ENCODE measurements at places on chromosomes 2 and 18. TPM values are rescaled to one million over a fixed set of nuclear protein-coding genes. Genes with fewer than 3 reads are reported as not detected.

The PLCD4 gene
- polyA plus RNA-seq = 13.3 TPM

The CCDC150 gene
- polyA plus RNA-seq = 19.6 TPM

The FRZB gene
- polyA plus RNA-seq = 2.9 TPM

The DLGAP1 gene
- polyA plus RNA-seq = 2.0 TPM

The SLC14A1 gene
- 1.2 TPM for polyA plus RNA-seq

The TANC1 gene
- polyA plus RNA-seq = 52.2 TPM

DNA sequence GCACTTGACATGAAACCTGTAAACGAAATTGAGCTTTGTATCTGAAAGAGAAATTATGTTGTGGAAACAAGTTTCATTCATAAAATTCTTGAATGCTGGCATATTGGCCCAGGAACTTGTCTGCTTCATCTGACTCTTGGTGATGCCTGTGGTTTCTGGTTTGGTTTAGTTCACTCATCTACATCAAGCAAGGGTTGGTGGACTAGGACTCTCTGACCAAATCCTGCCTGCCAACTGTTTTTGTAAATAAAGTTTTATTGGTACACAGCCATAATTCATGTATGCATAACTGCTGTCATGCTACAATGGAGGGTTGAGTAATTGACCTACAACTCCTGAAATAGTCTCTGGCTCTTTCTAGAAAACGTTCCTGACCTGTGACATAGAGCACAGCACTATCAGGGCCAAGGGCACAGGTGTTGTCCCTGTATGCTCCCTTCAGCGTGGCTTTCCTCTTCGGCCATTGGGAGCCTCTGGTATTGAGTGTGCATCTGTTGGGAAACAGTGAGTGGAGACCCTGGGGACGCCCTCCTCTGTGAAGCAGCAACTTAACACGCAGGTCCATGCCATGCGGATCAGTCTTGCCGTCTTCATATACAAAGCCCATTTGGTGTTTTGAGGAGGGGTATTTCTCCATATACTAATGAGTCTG is 226.3 kb downstream of the SH3RF3 start:
- H3K27ac ChIP-seq = no peak overlapping the region
- H3K36me3 ChIP-seq = no peaks in the 10 kb centered on the region
- peaks cover 10% of the 10 kb centered on the region for H3K4me1 ChIP-seq
- H3K4me3 ChIP-seq = no peak overlapping the region
- no peaks in the 10 kb centered on the region for H3K27me3 ChIP-seq

- H3K4me1 ChIP-seq = peaks cover 21% of the 10 kb centered on the region
- H3K36me3 ChIP-seq = no peaks in the 10 kb centered on the region
- DNase-seq = no peak
- no peaks in the 10 kb centered on the region for H3K27me3 ChIP-seq
Measured at GRCh38 chr2:186572705-186573104, 17.2 kb upstream of the ITGAV start.

GRCh38 chr18:46958209-46958608 is 40.8 kb downstream of the KATNAL2 start:
- no peak overlapping the region for H3K4me3 ChIP-seq
- H3K27me3 ChIP-seq = no peaks in the 10 kb centered on the region
- H3K4me1 ChIP-seq = no peaks in the 10 kb centered on the region
- no peaks in the 10 kb centered on the region for H3K36me3 ChIP-seq

GRCh38 chr2:8517850-8518498 is 163.9 kb upstream of the ID2 start:
- H3K4me3 ChIP-seq = no peak overlapping the region
- no peaks in the 10 kb centered on the region for H3K27me3 ChIP-seq
- no peaks in the 10 kb centered on the region for H3K36me3 ChIP-seq
- H3K27ac ChIP-seq = no peak overlapping the region
- H3K4me1 ChIP-seq = no peaks in the 10 kb centered on the region

- no peak overlapping the region for H3K27ac ChIP-seq
- H3K36me3 ChIP-seq = no peaks in the 10 kb centered on the region
- H3K4me3 ChIP-seq = no peak overlapping the region
Measured at GRCh38 chr2:217402144-217402543, 542.3 kb upstream of the TNP1 start.

DNA sequence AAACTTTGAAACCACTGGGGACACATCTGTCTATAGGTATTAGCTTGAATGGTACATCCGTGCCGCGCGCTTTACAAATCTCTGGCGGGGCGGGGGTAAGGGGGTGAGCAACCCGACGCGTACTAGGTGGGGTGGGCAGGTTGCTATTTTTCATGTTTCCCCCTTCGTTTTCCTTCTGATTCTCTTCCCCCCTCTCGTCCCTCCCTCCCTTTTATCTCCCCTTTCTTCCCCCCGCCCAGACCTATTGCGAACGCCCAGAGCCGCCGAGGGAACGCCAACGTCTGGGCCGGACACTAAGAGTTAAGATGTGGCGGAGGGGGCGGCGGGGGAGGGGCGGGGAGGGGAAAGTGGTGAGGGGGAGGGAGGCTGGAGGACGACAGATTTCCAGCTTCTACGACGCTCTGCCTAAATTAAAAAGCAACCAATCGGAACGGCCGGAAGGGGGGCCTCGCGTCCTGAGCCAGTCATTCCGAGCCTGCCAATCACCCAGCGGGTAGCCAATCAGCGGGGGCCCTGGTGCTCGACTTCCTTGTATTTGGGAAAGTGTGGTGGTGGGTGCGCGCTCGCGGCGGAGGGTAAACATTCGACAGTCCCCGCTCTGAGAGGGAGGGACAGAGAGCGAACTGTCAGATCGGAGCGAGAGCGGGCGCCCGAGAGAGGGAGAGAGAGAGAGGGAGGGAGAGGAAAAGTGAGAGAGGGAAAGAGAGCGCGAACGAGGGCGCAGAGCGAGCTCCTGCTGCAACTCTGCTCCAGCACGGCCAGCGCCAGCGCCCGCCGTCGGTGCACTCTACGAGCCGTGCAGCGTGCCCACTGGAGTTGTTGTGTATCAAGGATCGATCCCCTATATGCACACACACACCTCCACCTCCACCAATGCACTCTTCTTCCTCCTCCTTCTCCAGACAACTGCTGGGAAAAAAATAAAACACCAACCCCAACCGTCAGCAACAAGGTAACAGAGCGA is at the start of gene POU3F3:
TSS of gene POU3F3 (plus strand) at position 582 of the 964 bp plus-strand sequence. CDS start 1,396 bp downstream, outside the sequence.
- peak; percentile 75 for DNase-seq
- H3K27ac ChIP-seq = no peak within 1 kb of the TSS
- H3K27me3 ChIP-seq = peaks cover 92% of the 10 kb centered on the region

DNA sequence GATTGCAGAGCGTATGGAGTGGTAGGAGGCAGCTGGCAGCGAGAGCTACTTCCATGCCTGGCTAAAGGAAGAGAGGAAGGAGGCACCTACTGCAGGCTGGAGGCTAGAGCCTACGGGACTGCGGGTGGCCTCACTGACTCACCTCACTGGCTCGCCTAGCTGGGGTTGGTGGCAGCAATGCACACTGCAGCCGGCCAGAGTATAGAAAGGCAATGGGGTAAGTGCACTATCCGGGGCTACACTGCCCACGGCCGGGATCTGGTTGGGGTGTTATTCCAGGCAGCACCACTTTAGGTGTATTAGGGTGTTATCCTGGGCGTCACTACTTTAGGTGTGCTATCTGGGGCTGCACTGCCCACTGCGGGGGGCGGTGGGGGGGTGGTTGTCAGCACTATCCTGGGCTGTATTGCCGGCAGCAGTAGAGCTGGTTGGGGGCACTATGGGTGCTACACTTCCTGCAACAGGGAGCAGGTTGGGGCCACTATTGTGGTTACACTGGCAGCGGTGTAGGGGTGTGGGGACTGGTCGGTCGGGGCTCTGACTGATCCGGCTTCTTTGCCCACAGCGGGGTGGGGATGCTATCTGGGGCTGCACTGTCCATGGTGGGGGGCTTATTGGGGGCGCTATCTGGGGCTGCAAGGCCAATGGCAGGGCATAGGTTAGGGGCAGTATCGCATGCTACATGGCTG is 33.3 kb upstream of the ANKRD62 start:
- DNase-seq = no peak
- H3K27me3 ChIP-seq = no peaks in the 10 kb centered on the region
- no peak overlapping the region for H3K4me3 ChIP-seq
- H3K4me1 ChIP-seq = no peaks in the 10 kb centered on the region

GRCh38 chr2:12169721-12170120 is 423.3 kb downstream of the LPIN1 start:
- H3K4me1 ChIP-seq = peaks cover 6% of the 10 kb centered on the region
- no peak overlapping the region for H3K4me3 ChIP-seq
- no peaks in the 10 kb centered on the region for H3K27me3 ChIP-seq
- peak overlapping the region; percentile 57 for H3K27ac ChIP-seq

GRCh38 chr2:20291106-20291564 is 59.5 kb downstream of the PUM2 start:
- peaks cover 6% of the 10 kb centered on the region for H3K4me1 ChIP-seq
- H3K27me3 ChIP-seq = no peaks in the 10 kb centered on the region
- no peak overlapping the region for H3K4me3 ChIP-seq
- no peaks in the 10 kb centered on the region for H3K36me3 ChIP-seq

DNA sequence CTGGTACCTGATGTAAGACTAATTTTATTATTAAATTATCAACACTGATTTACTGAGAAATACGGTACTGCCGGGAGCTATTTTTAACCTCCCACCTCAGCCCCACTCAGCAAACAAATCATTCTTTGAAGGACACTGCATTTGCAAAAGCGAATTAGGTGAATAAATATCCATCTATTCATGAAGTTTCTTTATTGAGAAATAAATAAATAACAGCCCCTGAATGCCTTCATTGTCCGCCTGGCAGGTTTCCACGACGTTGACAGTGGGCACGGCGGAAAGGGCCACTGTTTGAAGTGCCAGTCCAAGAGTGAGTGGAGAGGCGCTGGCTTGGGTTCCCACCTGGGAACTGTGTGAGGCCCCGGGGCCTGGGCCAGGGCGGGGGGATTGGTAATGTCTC is 15.7 kb downstream of the C1QL2 start:
- H3K4me3 ChIP-seq = no peak overlapping the region
- no peaks in the 10 kb centered on the region for H3K36me3 ChIP-seq
- H3K4me1 ChIP-seq = no peaks in the 10 kb centered on the region
- H3K27ac ChIP-seq = no peak overlapping the region
- DNase-seq = peak; percentile 67
- H3K27me3 ChIP-seq = peaks cover 13% of the 10 kb centered on the region

- no peak for DNase-seq
- no peaks in the 10 kb centered on the region for H3K36me3 ChIP-seq
- no peaks in the 10 kb centered on the region for H3K4me1 ChIP-seq
- H3K4me3 ChIP-seq = no peak overlapping the region
Measured at GRCh38 chr2:119826370-119826961, 66.7 kb downstream of the PTPN4 start.

GRCh38 chr2:215403441-215404347 is 32.2 kb downstream of the FN1 start:
- no peaks in the 10 kb centered on the region for H3K4me1 ChIP-seq
- no peak overlapping the region for H3K4me3 ChIP-seq
- DNase-seq = no peak
- peaks cover 24% of the 10 kb centered on the region for H3K36me3 ChIP-seq
- H3K27me3 ChIP-seq = no peaks in the 10 kb centered on the region

DNA sequence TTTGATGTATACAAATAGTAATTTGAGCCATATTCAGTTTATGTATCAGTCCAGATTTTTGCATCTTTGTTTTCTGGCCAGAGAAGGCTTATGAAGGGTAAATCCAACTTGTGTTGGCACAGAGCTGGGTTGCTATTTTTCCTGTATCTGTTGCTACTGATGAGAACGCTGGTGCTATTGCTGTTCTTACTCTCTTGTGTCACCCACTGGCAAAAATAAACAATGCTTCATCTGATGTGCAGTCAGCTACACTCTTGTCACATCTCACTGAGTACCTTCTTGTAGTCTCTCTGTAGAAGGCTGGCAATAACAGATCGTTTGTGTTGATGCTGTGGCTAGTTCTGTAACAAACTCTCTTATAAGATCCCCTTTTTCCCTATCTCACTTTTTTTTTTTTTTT is 323.4 kb downstream of the CDH19 start:
- H3K36me3 ChIP-seq = no peaks in the 10 kb centered on the region
- no peaks in the 10 kb centered on the region for H3K27me3 ChIP-seq
- no peak overlapping the region for H3K4me3 ChIP-seq

DNA sequence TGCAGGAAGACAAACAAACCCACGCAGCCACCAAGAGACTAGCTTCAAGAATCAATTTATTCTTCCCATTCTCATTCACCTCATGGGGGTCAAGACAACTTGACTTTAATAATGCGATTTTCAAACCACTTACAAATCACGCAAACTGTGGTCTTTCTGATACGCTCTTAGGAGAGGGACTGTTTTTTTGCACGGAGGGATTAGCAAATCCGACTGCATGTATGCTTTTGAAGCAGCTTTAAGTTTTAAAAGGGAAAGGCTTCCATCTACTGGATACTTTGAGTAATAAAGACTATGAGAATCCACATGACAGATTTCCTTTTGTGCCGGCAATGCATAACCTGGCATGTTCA is 322.9 kb upstream of the KCNJ3 start:
- DNase-seq = peak; percentile 47
- no peaks in the 10 kb centered on the region for H3K4me1 ChIP-seq
- H3K36me3 ChIP-seq = no peaks in the 10 kb centered on the region
- H3K4me3 ChIP-seq = no peak overlapping the region

DNA sequence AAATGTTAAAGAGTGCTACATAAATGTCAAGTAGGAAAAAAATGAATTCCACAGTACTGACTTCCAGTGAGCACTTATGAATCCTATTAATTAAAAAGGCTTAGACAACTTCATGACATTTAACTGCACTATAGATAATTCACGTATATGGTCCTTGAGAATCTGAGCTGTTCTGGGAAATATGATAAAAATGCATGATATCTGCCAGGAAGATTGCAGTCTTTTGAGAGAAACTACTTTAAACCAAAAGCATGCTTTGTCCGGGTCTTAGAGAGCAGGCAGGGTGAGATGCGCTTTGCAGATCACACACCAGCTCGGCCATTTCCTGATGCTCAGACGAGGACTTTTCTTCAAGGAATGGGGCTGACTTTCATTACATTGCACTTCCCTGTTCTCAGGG is 42.6 kb downstream of the CMPK2 start:
- DNase-seq = no peak
- no peak overlapping the region for H3K27ac ChIP-seq
- H3K27me3 ChIP-seq = no peaks in the 10 kb centered on the region
- H3K4me1 ChIP-seq = peaks cover 4% of the 10 kb centered on the region
- H3K4me3 ChIP-seq = no peak overlapping the region
- no peaks in the 10 kb centered on the region for H3K36me3 ChIP-seq

- DNase-seq = no peak
- H3K27me3 ChIP-seq = no peaks in the 10 kb centered on the region
- H3K4me3 ChIP-seq = no peak overlapping the region
- no peaks in the 10 kb centered on the region for H3K36me3 ChIP-seq
Measured at GRCh38 chr2:45754131-45755010, 102.9 kb downstream of the PRKCE start.

DNA sequence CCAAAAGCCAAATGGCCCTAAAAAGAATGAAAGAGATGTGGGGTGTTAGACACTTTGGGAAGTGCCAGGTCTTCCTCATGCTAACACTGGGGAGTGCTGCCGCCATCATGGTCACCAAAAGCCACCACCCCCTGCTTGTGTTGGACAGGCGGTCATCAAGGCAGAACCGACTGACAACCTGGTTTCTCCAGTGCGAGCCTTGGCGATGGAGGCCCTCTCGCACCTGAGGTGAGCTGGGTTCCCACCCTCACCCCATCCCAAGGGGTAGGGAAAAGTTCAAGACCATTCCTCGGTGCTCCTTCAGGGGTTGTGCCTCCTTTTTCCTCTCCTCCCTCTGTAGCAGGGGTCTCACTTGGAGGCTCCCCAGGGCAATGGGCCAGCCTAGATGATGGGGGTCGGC is 33.6 kb downstream of the MROH2A start:
- peak; percentile 25 for DNase-seq
- H3K27me3 ChIP-seq = peaks cover 26% of the 10 kb centered on the region
- no peaks in the 10 kb centered on the region for H3K36me3 ChIP-seq
- no peak overlapping the region for H3K27ac ChIP-seq

- DNase-seq = no peak
- no peaks in the 10 kb centered on the region for H3K27me3 ChIP-seq
- H3K36me3 ChIP-seq = no peaks in the 10 kb centered on the region
- H3K4me1 ChIP-seq = no peaks in the 10 kb centered on the region
- no peak overlapping the region for H3K4me3 ChIP-seq
Measured at GRCh38 chr2:128405467-128405900, 86.8 kb upstream of the HS6ST1 start.

Measured in left lung (tissue), 14 donors.